ENCODE measurements at places on chromosomes 16 and 17. TPM values are rescaled to one million over a fixed set of nuclear protein-coding genes. Genes with fewer than 3 reads are reported as not detected.

DNA sequence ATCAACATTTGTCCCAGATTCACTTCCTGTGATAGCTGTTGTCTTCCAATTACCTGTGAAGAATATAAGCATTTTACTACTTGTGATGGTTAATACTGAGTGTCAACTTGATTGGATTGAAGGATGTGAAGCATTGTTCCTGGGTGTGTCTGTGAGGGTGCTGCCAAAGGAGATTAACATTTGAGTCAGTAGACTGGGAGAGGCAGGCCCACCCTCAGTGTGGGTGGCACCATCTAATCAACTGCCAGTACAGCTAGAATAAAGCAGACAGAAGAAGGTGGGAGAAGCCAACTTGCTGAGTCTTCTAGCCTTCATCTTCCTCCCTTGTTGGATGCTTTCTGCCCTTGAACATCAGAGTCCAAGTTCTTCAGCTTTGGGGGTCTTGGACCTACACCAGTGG, 660.4 kb upstream of the GOT2 start:
- no peak for DNase-seq

DNA sequence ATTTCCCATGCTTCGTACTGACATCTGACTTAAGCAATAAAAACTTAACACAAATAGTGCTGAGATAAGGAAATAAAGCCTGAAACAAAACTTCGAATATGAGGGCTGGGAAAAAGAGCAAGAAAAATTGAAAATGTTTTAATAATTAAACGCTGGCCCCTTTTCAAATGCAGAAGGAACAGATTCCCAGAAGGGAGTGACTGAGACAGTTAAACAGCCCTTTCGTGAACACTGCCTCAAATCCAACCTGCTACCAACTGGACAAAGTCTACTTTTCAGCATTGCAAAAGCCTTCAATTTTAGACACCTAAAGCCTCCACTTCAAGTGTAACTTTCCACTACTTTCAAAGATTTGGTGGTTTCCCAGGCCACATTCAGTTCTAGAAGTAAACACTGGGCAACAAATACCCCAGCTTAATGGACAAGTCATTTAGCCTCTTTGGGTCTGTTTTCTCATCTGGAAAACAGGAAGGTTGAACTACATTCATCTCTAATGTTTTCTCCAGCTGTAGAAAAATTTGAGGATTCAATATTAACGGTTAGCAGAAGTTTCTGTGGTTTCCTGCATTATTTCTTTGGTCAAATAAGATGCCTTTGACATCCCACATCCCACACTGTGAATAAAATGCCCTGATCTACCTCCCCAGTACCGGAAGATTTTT, 11.8 kb downstream of the RFFL start:
- DNase-seq: peak; percentile 42

GRCh38 chr16:85517563-85518179, 95.5 kb upstream of the GSE1 start:
- no peak for DNase-seq

DNA sequence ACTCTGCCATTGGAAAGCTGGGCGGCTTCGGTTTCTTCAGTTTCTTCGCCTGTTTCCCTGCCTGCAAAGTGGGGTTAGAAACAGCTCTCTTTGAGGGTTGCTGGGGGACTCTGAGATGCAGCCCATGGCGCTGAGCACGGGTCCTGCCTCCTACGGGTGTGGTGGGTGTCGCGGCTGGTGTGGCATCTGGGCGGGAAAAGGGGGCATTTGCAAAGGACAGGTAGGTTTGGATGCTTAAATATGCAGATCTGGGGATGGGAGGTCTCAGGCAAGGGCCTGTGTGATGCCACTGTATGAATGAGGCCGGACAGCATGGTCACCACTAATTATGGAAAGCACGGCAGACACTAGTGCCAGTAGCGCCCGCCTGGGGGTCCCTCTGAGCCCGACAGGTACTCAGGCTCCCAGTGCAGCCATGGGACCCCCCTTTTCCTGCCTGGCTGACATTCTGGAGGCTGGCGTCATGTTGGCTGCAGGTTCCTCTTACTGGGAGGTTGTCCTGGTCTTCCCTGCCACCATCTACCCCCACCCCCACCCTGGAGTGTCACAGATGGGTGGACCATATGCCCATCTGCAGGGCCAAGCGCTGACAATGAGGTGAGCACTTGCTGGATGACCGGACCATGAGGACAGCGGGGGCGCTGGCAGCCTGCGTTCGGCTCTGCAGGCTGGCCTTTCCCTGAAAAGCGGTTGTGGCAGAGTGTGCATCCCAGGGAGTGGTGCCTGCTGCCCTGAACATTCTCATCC, 237.7 kb downstream of the SEC14L1 start:
- DNase-seq: no peak

The JPT1 gene
- total RNA-seq: 539 TPM

The C17orf100 gene
- 0.22 TPM for total RNA-seq

Measured in epithelial cell of proximal tubule (primary cell).